ENCODE measurements at places on chromosomes 12 and 14. TPM values are rescaled to one million over a fixed set of nuclear protein-coding genes. Genes with fewer than 3 reads are reported as not detected.

- DNase-seq, result no peak
Observed at GRCh38 chr14:92386637-92387036, 63.7 kb downstream of the SLC24A4 start.

DNA sequence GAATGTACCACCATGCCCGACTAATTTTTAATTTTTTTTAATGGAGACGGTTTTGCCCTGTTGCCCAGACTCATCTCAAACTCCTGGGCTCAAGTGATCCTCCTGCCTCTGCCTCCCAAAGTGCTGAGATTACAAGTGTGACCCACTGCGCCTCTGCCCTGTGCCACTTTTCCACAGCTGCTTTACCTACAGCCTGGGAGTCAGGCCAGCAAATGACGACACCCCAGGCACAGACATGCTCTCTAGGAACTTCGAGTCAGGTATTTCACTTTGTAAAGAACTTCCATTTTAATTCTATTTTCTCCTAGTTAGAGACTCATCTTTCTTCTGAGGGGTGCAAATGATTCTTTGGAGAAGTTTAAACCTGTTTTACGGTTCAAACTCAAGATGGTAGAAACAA, 89.0 kb downstream of the ETV6 start:
- DNase-seq, result no peak

DNA sequence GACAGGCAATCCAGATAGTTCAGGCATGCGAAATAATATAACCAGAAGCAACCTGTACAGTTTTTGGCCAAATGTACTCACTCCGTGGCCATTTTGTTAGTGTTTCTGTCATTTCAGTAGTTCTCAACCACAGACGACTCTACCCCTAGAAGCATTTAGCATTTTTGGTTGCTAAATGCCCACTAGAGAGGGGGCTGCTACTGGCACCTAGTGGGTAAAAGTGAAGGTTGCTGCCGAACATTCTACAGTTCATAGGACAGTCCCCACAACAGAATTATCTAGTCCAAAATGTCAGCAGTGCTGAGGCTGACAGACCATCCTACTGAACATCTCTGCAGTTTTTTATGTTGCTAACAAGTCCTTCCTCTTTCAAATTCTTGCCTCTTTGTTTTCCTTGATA, 107.4 kb downstream of the TSHR start:
- no peak for DNase-seq

GRCh38 chr12:64730588-64730969, 28.6 kb downstream of the GNS start:
- no peak for DNase-seq

DNA sequence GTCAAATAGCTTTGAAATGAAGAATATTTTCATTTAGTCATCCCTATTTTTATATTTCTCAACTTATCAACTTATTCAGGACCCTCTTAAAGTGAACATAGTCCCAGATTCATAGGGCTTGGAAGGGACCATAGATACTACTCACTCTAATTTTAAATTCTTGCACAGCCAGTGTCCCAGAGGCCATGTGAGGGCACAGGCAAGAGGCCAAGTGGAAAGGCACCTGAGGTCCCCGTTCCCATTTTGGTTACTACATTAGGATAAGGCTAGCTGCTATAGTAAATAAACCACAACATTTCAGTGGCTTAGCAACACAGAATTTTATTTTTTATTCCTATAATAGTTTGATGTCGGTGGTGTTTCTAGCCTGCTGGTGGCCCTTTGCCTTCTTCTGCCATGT, 227.8 kb downstream of the SPTSSA start:
- no peak for DNase-seq

- no peak for DNase-seq
Observed at GRCh38 chr12:131367983-131368667, 342.8 kb upstream of the SFSWAP start.

DNA sequence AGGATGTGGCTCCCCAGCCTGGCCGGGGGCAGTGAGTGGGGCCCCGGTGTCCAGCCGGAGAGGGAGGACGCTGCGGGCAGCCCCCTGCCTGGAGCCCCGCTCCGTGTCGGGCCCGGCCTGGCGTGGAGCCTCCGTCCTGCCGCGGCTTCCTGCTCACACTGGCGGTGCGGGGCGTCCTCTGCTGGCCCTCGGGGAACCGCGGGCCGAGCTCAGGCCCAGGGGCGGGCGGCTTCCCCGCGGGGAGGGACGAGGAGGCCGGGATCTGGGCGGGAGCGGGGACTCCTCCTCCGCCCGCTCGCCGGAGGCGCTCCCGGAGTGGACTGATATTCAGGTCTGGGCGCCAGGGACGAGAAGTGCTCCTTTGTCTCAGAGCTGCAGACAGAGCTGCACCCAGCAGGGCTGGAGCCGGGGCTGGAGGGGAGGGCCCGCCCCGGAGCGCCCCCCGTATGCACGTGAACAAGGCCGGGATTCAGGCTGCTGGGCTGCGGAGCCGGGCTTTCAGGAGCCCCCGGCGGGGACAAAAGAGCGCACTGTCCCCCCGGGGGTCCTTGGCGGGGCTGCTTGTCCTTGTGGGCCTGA, 2.2 kb downstream of the MMP17 start:
- DNase-seq, result peak; percentile 76

GRCh38 chr14:80770114-80770908, 171.2 kb downstream of the CEP128 start:
- DNase-seq, result no peak

GRCh38 chr14:77027538-77028383, 747 bp downstream of the IRF2BPL start:
- peak; percentile 41 for DNase-seq

GRCh38 chr12:88693837-88694445, 113.7 kb upstream of the KITLG start:
- DNase-seq, result no peak

GPR68 gene
- total RNA-seq, result 0.14 TPM

GOLGA3 gene
- total RNA-seq, result 33.4 TPM

ABCD4 gene
- 98.8 TPM for total RNA-seq

All from neural crest cell (in vitro differentiated cells).